Right cardiac atrium (tissue), 5 donors: ENCODE measurements at places on chromosomes 2 and 18.
A peak's percentile ranks its signal among the peaks of the same experiment; 100 is the strongest.

- DNase-seq = no peak
Observed at GRCh38 chr2:6879011-6879410, 1.4 kb downstream of the RSAD2 start.

GRCh38 chr2:224807153-224807964 lies 91.2 kb upstream of the CCDC195 start:
- DNase-seq = no peak

DNA sequence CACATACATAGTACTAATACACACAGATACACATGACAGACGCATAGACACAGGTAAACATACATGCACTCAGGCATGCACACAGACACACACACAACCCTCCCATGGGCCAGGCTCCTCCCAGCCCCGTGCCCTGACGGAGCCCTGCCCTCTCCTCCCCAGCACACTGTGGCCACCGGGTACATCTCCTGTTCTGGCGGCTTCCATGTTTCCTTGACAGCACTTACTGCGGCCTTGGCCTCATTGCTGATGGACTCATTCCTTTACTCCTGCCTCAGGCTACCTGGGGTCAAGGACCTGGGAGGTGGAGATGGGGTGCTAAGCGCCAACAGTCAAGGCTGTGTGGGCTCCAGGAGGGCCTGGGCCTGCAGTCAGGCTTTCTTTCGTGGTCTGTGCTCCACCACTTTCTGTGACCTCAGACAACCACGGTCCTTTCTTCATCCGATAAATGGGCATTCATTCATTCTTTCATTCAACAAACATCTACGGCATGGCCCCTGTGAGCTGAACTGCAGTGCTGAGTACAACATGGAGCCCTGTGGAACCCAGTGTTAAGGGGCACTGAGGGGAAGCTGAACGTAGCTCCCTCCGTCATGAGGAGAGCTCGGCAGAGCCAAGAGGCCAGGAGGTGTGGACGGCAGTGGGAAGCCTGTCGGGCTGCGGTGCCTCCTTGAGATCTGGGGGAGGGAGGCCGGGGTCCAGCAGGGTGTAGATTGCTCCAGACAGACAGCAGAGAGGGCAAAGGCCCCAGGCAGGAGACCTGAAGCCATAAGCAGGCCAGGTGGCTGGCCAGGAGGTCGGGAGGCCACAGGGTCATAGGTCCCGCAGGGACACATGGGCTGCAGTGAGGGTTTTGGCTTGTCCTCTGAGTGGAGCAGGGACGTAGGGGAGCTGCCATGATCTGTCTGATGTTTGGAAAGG lies 190.4 kb upstream of the HDAC4 start:
- peak; percentile 30 for DNase-seq

- no peak for DNase-seq
Observed at GRCh38 chr2:197349699-197350098, 39.1 kb upstream of the ANKRD44 start.

GRCh38 chr18:12301263-12302005 lies 6.6 kb upstream of the TUBB6 start:
- DNase-seq = no peak

DNA sequence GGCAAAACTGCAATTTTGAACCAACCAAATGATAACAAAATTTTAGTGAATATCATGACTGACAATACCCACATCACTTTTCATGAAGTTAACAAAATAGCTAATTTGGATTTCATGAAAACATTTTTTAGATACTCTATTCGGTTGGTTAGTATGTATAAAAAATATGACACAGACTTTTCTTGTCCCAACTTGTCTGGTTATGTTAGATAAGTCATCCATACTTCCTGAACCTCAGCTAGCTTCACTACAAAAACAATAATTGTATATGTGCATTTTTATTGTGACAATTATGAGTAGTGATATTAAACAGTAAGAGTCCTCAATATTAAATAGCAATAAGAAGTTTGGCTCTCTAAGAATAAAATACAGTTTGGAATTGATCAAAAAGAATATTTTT lies 408.1 kb upstream of the DSEL start:
- DNase-seq = no peak

DNA sequence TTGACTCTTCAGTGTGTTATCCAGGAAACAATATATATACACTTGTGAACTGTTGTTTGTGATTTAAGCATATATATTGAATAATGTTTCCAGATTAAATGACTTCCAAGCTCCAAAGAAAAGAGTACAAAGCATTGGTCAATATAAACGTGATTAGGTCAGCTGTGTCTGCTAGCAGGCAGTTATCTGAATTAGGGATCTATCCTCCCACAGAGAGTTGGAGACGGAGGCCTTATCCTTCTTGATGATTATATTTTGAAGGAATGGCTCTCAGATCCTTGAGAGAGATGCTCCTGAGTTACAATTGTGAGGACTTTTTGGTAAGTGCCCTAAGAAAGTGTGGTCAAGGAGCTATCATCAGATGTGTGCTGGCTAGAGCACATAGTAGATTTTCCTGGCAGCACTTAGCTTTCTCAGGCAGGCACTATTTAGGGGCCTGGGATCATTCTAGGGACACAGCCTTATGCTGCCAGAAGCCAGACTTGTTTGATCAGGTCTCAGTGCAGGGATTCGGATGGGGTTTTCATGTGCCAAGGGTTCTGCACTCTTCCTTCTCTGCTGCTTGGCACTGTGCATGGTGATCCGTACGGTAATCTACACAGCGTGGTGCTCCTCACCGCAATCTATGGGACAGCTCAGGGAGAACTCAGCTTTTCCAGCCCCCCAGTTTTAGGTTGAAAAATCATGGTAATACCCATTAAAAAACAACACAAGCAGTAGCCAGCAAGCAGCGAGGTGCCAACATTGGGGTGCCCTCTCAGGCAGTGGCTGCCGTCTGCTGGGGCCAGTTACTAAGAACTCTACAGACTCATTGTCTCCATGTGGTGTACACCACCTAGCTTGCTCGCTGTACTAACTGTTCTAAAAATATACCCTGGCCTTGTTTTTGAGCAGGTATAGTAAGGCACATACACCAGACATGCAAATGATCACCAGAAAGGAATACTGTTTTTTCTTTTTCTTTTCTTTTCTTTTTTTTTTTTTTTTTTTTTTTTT lies 8.0 kb upstream of the ZDBF2 start:
- DNase-seq = no peak

GRCh38 chr18:39019989-39020388 lies 1454.4 kb upstream of the CELF4 start:
- no peak for DNase-seq

DNA sequence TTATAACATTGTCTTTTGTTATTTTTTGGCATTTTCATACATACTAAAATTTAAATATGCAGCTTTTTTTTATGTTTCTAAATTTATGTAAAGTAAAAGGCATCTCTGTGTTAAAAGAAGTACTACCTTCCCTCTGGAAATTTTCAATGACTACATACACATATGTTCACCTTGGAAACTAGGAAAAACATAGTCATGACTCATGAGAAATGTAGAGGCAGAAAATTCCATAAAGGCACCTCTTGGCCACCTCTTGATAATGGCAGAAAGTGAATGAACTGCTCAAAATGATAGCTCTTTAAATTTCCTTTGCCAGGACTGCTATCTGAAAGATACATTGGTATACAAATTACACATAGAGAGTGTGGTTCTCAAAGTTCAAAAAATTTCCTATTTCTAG lies 889.1 kb upstream of the ZEB2 start:
- DNase-seq = no peak

DNA sequence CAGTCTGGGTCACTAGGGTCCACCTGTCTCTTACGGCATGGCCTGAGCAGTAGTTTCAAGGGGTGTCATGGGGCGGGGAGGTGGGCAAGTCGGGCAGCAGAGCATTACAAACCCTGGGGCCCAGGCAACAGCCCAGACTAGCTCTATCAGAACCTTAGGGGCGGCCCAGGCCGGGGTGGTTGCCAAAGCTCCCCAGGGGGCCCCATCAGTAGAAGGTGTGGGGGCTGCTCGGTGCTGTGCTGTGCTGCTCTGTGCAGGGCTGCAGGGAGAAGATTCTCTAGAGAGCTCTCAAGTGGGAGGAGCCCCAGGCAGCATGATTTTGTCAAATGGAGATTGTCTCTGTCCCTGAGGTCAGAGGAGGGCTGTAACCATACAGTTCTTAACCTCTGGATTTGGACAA lies 36.4 kb upstream of the SLC14A1 start:
- DNase-seq = no peak

DNA sequence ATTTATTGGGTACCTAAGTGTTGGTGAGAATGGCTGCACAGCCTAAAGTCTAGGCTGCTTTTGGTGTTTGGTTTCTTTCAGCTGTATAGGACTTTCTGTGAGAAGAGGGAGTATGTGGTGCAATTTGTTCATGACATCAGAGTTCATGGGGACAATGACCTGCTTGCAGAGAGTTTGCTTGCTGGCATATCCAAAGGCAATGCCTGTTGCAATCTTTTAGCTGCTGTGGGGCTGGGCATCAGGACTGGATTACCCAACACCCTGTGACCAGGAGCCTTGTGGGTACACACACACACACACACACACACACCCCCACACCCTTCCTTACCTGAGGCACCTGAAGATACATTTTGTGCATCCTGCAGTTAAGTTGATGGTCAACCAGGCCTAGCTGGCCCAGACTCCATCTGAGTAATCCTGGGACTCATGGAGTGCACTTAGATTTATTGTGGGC lies 68.4 kb downstream of the LIPG start:
- DNase-seq = no peak
